ENCODE measurements at places on chromosomes 4 and X.

DNA sequence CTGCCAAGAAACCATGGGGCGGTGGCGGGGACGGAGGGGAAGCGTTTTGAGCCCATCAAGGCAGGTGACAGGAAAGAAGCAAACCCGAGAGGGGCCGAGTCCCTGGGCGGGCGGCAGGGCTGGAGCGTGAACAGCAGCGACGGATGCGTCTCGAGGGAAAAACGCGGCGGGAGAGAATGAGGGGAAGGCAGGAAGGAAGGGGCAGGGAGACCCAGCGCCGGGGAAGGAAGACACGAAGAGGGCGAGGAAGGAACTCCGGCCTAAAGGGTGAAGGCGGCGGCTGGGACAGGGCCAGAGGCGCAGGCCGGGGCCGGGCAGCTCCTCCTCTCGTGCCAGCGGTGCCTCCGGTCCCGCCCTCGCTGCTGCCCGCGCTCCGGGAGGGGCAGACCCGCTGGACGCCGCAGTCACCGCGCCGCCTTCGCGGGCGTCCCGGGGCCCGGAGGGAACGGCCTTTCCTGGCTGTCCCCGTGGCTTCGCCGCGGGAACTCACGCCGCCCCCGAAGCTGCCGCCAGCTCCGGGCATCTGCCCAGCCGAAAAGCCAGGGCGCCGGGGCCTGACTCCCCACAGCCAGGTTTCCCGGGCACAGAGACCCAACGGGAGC lies 751 bp upstream of the RGS12 start:
- DNase-seq: no peak

- no peak for DNase-seq
Measured at GRCh38 chr4:177302371-177303100, 7.1 kb upstream of the NEIL3 start.

DNA sequence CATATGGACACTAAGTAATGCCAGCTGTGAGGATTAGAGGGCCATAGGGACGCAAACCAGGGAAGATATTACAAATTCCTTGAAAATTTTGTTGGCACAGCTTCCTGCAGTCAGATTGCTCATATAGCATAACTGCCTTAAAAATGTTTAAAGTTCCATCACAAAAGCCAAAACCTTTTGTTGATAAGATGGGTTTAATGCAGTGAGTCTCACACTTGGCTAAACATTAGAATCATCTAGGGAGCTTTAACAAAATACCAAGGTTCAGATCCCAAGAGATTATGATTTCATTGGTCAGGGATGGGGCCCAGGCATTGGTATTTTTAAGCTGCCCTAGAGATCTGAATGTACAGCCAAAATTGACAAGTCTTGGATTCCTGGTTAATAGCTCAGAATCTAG lies 376.5 kb upstream of the MAD2L1 start:
- DNase-seq: no peak

DNA sequence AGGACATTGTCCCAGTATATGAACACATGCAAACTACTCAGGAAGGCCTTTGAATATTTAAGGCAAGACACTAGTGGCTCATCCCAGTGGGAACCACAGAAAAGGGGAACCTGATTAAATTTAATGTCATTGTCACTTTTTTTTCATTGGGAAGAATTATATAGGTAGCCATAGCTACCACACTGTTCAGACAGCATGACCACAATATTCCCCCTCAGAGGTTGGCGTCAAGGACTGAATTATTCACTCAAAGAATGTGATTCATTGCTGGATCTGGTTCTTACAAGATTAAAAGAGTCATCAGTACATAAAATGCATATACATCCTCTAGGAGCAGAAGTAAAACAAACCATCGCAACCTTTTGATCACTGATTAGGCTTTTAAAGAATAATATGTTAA lies 92.0 kb upstream of the SMARCAD1 start:
- no peak for DNase-seq

DNA sequence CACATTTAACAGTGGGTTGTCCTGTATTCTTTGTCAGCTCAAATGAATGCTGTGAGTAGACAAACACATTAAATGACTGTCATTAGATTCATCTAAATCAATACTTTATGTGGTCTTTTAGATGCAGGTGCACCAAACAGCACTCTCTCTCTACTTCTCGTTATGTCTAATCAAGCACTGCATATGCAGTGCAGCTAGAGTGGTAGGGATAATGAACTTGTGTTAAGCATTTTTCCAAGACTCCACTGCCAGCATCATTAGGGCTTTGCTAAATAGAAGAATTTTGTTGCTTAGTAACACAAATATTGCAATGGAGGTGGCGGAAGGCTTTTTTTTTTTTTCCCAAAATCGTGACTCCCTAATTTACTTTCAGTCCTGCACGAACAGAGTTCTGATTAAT lies 447.0 kb upstream of the GALNT7 start:
- no peak for DNase-seq

Measured in activated CD8-positive, alpha-beta memory T cell treated with anti-CD3 and anti-CD28 coated beads for 48 hours (primary cell).